ENCODE measurements at places on chromosomes 2 and 18.

DNA sequence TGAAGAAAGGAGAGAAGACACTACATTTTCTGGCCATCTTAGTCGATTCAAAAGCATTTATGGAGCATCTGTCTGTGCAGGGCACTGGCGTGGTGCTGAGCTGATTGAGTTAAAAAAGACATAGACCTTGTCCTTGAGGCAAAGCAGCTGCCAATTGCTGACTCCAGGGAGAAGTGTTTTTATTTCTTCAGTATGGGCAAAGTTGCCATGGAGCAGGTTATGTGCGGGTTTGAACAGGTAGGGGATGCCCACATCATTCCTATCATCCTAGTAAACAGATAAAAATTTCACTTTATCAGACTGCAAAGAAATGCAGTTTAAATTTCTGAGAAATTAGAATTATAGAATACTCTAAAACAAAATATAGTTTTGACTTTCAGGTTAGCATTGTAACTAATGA lies 125.8 kb downstream of the NUP35 start:
- no peak for DNase-seq

GRCh38 chr2:98084869-98085238 lies 2.1 kb upstream of the VWA3B start:
- no peak for DNase-seq

- DNase-seq: no peak
These were observed 19.0 kb upstream of the FEZ2 start for GRCh38 chr2:36616947-36617346.

DNA sequence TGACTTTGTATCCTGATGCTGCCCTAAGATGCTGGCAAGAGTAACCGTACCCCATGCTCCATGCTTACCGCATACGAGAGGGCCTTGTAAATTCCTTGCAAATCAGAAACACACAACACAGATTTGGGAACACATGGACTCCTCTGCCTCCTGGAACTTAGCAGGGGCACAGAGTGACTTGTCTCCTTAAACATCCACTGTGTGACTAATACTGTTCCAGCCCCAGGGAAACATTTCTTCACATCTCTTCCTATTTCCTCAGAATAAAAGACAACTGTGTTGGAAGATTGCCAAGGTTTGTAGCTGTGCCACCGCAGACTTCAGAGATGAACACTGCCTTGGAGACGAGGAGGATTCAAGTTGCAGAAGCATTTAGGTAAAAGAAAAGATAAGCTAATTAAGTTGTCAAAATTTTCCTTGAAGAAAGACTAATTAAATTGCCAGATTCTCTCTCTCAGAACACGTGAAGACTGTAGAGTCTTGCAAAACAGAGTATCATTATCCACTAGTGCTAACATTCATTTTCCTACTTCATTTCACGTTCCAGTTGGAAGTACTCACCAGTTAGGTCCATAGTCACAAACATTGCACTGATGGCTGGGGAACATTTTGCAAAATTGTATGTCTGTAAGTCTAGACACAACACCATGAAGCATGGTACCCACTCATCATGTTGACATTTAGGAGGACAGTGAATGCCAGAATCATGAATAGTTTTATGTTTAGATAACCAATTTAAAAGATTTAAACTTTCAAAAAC lies 188.8 kb downstream of the TSN start:
- no peak for DNase-seq

DNA sequence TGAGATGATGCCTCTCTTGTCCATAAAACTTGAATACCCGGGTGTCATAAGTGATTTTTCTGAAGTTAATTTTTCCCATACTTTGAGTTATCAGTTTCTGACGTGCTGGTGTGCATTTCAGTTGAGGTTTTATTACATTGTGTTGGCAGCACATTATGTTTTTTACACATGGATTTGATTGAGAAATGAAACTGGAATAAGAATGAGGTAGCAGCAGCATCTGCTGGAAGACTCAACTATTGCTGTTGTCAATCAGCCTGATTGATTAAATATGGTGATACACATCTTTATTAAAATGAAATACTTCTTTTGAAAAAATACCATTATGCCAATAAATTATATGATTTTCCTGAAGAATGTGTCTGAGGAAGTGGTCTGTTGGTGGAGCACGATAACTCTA lies 60.5 kb downstream of the INSIG2 start:
- no peak for DNase-seq

GRCh38 chr2:20539776-20540586 lies 93.1 kb downstream of the RHOB start:
- DNase-seq: no peak

GRCh38 chr2:10183146-10183675 lies 60.7 kb downstream of the RRM2 start:
- no peak for DNase-seq

DNA sequence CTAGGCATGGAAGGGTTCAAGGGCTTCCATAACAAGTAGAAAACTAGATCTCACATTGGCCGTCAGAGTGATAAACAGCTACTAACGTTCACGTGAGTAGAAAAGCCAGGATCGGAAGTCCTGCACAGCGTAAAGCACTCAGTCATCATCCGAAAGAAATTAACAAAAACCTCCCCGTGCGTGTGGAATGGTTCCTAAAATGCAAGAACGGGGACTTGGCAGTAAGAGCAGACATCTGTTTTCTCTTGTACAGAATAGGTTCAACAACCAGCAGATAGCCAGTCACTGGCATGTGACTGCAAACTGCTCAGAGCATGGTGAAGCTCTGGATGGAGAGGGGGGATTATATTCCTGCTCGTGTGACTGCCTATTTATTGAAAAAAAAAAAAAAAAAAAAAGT lies 106.9 kb upstream of the ITGB6 start:
- no peak for DNase-seq

GRCh38 chr2:204203704-204204103 lies 267.1 kb downstream of the ICOS start:
- no peak for DNase-seq
